ENCODE measurements at places on chromosomes 7 and 10.

DNA sequence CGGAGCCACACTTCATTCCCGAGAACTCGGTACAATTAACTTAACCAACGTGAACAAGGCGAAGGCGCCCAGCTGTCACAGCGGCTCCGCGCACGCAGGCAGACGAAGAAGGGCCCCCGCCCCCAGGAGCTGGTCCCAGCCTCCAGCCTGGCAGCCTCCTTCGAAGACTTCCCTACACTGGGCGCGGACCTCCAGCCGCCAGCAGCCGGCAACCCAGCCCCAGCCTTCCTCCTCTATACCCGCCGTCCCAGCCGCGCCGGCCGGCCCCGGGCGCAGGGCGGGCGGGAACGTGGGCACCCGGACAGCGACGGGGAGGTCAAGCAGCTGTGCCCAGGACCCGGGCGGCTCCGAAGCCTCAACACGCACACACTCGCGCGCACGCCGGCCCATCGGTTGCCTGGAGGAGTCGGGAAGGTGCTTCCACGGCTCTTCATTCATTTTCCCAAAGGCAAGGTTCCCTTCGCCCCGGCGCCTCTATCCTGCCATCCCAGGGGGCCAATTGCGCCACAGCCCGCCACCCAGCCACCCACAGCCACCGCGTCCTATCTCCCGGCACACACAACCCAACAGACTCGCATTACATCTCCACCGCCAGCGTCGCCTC, 1.6 kb downstream of the CHST15 start:
- no peak for DNase-seq

DNA sequence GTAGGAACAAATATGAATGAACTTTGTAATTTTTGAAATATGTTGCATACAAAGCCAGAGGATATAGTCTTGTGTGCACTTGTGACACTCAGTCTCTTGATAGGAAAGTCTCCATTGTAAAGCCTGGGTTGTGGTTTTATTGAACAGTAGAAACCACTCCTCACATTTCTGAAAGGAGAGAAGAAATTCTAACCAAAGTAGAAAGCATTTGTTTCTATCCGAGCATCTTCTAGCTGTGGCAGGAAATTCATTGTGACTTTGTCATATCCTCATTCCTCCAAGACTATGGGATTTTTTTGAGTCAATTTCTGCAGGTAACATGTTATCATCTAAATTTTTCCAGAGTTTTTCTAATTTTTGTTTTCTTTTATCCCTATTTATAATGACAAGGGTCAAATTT, 55.5 kb upstream of the NCF1 start:
- no peak for DNase-seq

- no peak for DNase-seq
Observed at GRCh38 chr7:1922071-1922869, 252.2 kb downstream of the ELFN1 start.

DNA sequence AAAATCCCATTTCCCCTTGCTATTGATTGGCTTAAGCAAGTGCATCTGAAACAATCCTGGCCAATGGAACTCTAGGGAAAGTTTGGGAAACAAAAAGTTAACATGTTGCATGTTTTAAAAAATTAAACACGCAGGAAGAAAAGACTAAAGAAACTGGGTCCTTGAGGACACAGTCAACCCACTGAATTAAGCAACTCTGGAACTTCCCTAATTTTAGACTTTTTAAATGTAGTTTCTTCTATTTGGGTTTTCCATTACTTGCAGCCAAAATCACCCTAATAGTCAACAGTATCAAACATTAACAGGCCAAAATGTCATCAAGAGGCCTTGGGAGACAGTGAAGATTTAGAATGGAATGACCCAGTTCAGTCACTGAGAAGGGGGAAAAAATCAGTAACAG, 40.6 kb downstream of the OSBPL3 start:
- DNase-seq, result no peak

- DNase-seq, result no peak
Observed at GRCh38 chr7:94374721-94375566, 19.8 kb upstream of the COL1A2 start.

GRCh38 chr7:41907444-41907843, 204.6 kb upstream of the INHBA start:
- DNase-seq, result no peak

- no peak for DNase-seq
Observed at GRCh38 chr10:69261184-69261583, 17.1 kb upstream of the HK1 start.

GRCh38 chr7:137690635-137691034, 156.1 kb downstream of the DGKI start:
- no peak for DNase-seq

- no peak for DNase-seq
Observed at GRCh38 chr7:42693722-42694121, 218.1 kb downstream of the C7orf25 start.

DNA sequence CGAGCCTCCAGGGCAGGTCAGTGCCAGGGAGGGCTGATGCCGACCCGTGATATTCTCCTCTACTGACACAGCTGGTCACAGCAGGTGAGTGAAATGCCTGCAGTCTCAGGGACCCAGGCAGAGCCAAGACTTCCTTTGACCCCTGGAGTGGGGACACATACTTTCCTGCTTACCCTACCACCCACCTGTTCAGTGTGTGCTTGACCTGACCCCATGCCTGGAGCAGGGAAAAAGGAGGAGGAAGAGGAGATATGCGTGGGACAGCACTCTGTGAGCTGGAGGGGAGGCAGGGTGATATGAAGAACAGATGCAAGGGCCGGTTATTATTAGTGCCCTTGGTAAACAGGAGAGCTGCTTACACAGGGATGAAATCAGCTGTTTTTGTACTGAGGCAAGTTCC, 40.8 kb upstream of the WIPF3 start:
- DNase-seq, result no peak

- no peak for DNase-seq
Observed at GRCh38 chr7:51471981-51472296, 155.3 kb upstream of the COBL start.

GRCh38 chr7:151342811-151343210, 1.2 kb downstream of the NUB1 start:
- DNase-seq, result no peak

- no peak for DNase-seq
Observed at GRCh38 chr7:111697771-111698170, 135.5 kb upstream of the IMMP2L start.

Data from NCI-H1694 (cell line).